Stimulated activated naive CD4-positive, alpha-beta T cell (primary cell): ENCODE measurements at places on chromosomes 4 and X.

GRCh38 chr4:163048447-163048846 lies 118.2 kb downstream of the NAF1 start:
- DNase-seq = no peak

DNA sequence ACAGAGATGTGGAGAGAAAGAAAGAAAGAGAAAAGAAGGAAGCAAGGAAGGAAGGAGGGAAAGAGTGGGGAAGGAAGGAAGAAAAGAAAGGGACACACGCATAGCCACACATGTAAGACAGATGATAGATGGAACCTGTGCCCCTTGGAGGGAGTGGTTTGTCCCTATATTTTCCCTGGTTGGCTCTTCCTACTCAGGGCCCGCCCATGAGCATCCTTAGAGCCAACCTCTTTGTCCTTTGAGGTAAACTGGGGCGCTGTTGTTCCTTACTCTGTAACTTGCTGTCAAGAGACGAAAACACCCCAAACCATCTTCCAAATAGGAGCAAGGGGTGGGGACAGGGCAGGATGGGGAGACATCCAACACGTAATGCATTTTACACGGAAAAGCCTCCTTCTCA lies 220.9 kb downstream of the MAML3 start:
- DNase-seq = no peak

- peak; percentile 26 for DNase-seq
Observed at GRCh38 chr4:48778431-48779094, 1.5 kb downstream of the FRYL start.

GRCh38 chrX:8755116-8755515 lies 23.2 kb upstream of the ANOS1 start:
- DNase-seq = no peak

DNA sequence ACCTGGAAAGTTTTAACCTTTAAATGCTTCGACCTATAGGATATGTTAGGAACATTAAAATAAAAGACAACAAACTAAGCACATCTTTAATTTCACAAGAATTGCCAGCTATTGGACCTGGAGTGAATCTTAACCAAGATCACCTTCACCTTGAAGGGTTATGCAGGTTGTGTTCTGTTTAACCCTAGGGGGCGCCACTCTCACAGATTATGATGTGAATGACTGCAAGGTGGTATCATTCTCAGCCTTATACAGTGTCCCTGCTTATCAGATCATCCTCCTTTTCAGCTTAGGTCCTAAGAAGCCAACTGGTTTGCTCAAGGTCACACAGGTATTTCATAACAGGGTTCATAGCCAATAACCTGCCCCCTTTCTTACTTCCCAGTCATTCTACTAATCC lies 23.5 kb downstream of the INTS6L start:
- no peak for DNase-seq

DNA sequence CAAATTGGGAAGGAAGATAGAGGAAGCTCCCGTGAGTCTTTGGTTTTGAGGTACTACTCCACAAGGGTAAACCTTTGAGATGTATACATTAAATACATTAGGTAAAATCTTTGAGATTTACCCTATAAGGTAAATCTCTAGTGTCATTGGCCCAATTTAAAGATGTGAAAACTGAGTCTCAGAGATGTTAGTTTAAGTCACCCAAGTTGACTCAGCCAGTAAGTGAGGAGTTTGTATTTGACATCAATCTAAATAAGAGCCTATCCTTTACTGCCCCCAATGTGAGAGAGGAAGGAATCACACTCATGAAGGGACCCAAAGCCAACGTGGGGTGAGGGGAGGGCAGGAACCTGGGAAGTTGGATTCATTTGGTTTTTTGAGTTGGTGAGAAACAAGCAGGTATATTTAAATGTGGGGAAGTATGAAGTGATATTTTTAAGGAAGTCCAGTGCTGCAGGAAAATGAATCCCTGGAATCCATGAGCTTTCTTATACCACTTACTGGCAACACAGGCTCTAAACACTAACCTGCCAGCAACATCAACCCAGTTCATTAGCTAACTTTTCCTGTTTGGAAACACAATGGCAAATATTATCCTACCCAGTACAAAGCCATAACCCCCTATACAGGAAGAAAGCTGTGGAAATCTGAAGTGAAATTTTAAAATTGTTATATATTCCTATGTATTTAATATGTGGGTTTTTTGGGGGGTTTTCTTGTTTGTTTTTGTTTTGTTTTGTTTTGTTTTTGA lies 55.3 kb downstream of the PALLD start:
- DNase-seq = no peak

DNA sequence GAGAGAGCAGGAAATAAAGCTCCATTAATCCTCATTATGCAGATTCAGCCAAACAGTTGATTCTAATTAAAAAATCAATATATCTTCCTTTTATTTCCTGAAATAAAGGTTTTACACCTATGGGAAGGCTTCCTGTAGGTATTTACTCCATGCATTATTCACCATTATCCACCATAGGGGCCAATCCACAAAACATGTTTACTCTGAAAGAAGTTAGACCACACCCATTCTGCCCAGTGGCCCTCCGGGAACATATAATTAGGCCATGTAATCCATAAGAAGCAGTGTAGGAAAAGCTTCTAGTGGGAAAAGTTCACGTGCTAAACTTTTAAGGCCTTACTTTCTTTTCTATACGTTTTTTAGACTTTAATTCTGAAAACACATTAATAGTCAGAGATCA lies 57.7 kb downstream of the SAT1 start:
- DNase-seq = no peak

GRCh38 chr4:162015090-162015489 lies 148.7 kb downstream of the FSTL5 start:
- no peak for DNase-seq

- no peak for DNase-seq
Observed at GRCh38 chr4:167622481-167623240, 388.4 kb upstream of the SPOCK3 start.

DNA sequence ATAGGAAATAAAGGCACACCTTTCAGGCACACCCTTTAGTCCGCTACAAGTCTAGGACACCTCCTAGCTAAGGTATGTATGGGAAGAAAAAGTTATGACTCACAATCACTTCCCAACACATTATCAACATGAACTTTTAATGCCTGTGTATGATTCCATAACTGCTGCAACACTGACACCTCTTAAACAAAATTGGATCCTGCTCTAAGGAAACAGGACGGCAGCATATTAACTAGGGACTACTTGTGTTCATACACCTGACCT lies 2.4 kb upstream of the PPP3CA start:
- no peak for DNase-seq

- DNase-seq = no peak
Observed at GRCh38 chr4:107780665-107781064, 44.1 kb upstream of the SGMS2 start.

DNA sequence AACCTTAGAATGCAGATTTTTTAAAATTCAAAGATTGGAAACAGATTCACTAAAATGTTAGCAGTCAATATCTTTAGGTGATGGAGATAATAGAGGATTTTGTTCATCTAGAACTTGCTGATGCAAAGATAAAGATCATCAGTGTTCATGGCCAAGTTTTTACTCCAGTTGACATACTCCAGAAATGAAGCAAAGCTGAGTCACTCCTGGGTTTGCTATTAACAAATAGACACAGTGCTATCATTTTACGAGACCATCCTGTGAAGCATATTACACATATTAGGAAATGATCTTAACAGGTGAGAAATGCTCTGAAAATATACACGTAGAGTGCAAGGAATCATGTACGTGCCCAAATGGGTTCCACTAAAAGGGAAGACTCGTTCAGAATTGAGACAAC lies 170.6 kb upstream of the FAM9B start:
- DNase-seq = no peak

DNA sequence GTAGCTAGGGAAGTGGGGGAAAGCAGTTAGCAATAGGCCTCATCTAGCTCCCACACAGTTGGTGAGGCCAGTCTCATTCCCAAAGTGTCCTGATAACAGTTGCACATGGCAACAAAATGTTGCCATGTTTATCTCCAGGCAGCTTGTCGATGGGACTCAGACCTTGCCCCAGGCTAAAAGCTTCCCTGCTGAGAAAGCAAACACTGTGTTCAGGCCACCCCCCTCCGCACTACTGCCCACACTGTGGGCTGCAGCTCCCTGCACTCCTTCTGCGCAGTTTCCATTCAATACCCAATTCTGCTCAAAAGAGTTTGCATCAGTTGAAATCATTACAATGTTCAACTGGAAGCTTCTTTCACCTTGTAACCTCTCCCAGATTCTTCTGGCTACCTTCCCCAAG lies 287.8 kb upstream of the GK2 start:
- DNase-seq = no peak

DNA sequence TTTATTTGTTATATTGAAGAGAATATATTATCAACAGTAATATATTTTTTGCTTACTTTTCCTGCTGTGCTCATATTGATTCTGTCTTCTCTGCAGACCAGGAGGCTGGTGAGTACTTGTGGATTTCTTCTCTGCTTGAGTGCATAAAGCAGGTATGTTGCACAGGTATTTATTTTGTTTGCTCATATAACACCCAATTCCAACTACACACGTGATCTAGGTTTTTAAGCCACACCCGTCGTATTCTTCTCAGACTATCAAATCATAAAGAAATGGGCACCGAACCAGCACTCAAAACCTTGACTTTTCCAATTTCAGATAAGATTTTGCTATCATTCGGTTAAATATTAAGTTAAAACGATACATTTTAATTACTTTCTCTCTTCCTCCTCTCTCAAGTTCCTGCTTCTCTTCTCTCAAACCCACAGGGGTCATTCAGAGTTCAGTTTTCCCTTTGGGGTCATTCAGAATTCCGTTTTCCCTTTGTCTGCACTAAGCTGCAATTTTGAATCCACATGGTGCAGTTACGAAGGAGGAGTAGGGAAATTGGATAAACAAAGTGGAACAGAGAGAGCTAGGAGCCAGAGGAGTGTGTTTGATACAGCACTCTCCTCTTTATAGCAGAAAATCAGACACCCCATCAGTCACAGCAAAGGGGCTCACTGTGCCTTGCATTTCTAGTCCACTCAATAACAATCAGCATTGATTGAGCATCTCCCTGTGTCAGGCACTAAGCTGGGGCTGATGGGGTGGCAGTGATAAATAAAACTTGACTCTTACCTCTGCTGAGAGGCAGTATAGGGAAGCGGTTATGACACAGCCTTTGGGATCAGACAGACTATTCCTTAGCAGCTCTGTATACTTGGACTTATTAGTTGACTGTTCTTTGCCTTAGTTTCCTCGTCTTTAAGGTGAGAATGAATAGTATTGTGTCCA lies at the start of gene ADH1C:
TSS of gene ADH1C (minus strand) at position 145 of the 936 bp plus-strand sequence. CDS start at position 74, 71 bp downstream.
- no peak for DNase-seq

- no peak for DNase-seq
Observed at GRCh38 chr4:24321616-24322015, 262.7 kb downstream of the DHX15 start.

DNA sequence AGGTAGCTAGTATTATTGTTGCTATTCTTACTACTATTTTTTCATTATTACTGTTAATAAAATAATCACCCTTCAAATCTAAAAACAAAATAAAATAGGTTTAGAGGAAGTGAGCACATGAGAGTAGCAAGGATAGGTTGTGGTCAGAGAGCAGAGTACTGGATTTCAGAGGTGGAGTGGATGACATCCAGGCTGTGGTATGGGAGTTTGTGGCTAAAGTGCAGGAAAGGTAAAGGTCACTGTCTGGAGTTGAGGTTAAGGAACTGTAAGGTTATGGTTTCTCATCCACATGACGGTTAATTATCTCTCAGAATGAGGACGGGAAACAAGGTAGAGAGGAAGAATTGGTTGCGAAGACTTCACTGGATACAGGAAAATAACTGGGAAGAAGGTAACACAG lies 27.7 kb downstream of the STEEP1 start:
- DNase-seq = no peak

GRCh38 chrX:38848671-38849455 lies 47.6 kb downstream of the MID1IP1 start:
- DNase-seq = no peak

- no peak for DNase-seq
Observed at GRCh38 chr4:153418558-153418957, 47.6 kb upstream of the TMEM131L start.

GRCh38 chrX:130669233-130669632 lies 233.8 kb downstream of the ENOX2 start:
- DNase-seq = no peak

- no peak for DNase-seq
Observed at GRCh38 chrX:74395556-74395955, 25.7 kb upstream of the SLC16A2 start.

GRCh38 chr4:163772238-163772637 lies 277.7 kb downstream of the TMA16 start:
- no peak for DNase-seq

DNA sequence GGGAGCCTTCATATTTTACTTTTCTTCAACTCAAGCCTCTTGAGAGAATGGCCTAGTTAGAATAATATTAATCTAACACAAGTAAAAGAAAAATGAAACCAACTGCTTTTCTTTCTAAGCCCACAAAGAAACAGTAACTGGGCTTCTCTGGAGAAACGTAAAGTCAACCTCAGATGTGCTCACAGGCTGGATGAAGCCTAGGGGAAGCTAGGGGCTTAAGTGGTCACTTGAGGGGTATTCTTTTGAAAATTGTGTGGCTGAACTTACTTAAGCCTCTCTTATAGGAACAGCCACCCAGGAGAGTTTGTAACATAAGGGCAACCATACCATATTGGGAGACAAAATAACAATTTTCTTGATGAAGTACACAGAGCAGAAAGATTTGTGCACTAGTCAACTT lies 279.0 kb downstream of the SPRY1 start:
- DNase-seq = no peak

DNA sequence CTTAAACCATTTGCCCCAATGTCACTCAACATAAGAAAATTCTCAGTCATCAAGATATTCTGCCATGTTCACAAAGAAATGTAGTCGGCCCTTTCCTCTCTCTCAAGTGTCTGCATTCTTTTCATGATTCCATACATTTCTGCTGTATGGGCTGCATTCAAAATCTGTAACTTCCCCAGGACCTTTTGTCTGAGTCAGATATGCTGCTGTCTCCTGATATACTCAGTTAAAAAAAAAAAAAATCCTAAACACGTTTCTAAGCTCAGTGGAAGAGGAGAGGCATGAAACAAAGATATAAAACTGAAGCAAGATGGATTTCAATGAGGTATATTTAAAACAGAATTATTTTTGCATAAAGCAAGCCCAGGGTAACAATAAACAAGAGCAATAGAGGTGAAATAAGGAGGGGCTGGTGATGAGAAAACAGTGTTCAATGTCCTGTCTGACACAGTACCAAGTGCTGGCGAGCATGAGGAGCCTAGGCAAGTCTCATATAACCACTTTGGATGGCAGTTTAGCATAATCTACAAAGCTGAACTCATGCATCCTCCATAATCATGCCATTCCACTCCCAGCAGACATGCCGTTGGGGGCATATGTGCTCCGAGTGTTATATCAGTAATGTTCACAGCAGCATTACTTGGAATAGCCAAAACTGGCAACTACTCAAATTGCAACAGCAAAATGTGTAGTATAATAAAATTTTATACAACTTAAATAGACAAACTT lies 76.7 kb downstream of the MANBA start:
- no peak for DNase-seq

DNA sequence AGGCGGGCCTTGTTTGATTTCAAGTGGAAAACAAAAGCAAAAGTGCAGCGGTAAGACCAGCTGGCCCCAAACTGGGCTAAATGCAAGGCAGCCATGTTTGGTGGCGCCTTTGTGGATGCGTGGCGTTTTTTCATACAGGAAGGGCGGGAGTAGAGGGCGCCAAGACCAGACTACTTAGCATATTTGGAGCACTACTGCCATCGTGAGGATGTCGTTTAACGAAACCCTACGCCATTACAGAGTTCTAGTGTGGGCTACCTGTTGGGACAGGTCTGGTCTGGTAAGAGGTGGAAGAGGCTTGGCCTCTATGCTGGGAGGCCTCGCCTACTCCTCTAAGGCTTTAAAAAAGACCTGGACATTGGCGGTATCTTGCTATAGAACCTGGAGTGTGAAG lies 230.7 kb upstream of the STK26 start:
- DNase-seq = no peak
